CD4-positive, alpha-beta T cell treated with Interleukin-1 beta for 1 hour (primary cell): ENCODE measurements at places on chromosomes 4 and X.

GRCh38 chr4:135770505-135770904 lies 1568.9 kb upstream of the PABPC4L start:
- DNase-seq: no peak

DNA sequence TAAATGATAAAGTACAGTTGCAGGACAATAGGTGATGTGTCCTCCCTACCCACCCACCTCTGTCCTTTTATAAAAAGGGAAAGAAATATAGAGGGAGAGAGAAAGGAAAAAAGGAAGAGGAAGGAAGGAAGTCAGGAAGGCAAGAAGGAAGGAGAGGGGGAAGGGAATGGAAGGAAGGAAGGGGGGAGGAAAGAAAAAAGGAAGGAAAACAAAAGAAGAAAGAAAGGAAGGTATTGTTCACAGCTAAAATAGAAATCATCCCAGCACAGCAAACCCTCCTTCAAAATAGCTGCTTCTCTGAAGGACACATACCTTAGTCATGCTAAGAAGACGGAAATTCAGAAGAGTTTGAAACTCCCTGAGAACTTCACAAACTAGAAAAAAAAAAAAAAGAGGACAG lies 8.4 kb downstream of the NKX6-1 start:
- DNase-seq: no peak

- no peak for DNase-seq
These were observed 221.7 kb downstream of the RBMX2 start for GRCh38 chrX:130623518-130623917.

DNA sequence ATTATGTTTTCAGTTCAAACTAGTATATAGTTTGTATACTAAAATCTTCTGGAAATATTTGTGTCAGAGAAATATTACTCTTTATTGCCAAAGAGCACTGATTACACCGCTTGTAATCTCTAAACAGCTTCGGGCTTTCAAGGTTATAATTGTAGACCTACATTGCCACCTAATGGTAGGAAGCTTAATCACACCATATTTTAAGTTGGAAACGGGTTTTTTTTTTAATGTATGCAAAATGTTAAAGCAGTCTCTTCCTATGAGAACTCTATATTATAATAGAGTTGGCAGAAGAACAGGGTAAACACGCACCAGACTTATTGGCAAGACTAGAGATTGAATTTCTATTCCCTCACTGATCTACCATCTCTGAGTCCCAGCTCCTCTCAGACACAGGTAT lies 19.5 kb upstream of the NFXL1 start:
- no peak for DNase-seq

DNA sequence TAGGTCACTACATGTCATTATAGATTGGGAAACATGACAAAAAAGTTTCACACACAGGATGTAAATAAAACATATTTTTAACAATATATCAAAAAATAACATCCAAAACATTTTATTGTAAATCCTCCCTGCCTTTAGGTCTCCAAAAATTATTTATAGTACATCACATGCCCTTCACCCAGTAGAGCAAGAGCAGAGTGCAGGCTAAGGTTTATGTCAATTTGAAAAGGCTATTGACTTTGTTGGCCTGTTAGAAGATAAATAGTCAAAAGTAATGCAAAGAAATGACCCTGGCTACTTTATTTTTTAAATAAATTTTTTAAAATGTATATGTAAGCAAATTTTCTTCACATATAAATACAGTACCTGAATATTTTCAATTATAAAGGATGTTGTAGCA lies 983.7 kb downstream of the RAB28 start:
- no peak for DNase-seq

DNA sequence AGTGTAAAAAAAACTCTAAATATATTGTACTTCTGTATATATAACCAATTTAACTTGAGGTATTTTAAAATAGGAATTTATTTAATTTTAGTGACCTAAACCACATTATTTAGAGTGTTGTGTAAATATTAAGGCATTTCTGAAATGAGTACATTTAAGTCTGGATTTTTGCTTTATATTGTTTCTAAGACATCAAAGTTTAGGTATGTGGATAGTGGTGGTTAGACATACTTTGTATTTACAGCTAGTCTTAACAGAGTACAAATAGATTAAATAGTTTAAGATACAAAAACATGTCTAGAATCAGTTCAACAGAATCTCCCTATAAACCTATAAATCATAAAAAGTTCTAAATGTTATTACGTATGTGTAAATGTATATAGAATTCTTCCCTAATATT lies 588.5 kb downstream of the TRIML1 start:
- DNase-seq: no peak

DNA sequence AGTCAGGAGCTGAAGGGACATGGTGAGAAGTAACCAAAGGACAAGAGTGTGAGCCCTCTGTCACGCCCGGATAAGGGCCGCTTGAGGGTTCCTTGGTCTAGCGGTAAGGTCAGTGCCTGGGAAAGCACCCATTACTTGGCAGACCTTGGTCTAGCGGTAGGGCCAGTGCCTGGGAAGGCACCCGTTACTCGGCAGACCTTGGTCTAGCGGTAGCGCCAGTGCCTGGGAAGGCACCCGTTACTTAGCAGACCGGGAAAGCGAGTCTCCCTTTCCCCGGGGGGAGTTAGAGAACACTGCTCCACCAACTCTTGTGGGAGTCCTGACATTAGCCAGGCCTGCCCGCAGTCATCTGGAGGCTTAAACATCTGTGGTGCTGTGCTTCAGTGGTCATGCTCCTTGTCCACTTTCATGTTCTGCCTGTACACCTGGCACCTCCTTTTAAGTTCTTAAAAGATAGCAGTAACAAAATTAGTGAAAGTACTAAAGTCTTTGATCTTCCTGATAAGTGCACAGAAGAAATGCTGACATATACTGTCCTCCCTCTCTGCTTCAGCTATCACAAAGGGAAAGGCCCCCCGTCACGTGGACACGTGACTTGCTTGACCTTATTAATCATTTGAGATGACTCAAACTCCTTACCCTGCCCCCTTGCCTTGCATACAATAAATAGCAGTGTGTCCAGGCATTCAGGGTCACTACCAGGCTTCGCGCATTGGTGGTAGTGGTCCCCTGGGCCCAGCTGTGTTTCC lies 9.3 kb upstream of the SEC24B start:
- DNase-seq: no peak

DNA sequence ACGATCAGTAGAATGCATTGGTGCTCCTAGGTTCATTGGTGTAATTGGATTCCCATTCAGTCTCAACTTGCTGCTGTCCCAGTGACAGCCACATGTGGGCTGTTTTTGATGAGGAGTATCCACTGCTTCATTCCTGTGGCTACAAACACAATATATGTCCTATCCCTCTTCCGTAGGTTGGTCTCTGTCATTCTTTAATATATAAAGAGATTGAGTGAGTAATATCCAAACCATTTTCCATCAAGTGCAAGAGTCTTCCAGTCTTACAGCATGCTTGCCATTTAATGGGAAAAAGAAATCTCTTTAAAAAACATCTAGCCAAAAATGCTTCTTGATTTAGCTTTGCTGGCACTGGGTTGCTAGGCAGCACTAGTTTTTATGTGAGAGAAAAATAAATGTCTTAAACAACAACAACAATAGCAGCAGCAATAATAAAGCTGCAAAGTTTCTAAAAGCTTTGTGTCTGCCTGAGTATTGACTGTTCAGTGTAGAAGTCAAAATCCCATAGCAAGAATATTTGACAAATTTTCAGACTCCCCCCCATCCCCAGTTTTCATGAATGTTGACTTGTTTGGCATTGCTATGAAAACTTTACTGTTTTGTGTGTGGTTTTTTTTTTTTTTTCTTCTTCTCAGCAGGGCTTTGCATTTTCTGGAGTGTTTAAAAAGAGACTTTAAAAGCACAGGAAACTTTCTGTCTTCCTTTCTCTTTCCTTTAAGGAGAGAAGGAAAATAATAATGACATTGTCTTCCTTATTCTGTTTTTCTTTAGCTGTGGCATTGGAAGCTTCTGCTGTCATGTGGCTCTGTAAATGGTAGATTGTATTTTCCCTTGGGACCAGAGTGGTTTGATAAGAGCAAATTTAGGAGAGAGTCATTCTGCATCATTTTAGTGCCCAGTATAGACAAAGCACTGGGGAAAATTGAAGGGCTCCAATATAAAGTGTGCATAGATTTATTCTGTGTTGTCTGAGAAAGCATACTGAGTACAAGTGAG lies 244.3 kb downstream of the ARHGAP10 start:
- no peak for DNase-seq

DNA sequence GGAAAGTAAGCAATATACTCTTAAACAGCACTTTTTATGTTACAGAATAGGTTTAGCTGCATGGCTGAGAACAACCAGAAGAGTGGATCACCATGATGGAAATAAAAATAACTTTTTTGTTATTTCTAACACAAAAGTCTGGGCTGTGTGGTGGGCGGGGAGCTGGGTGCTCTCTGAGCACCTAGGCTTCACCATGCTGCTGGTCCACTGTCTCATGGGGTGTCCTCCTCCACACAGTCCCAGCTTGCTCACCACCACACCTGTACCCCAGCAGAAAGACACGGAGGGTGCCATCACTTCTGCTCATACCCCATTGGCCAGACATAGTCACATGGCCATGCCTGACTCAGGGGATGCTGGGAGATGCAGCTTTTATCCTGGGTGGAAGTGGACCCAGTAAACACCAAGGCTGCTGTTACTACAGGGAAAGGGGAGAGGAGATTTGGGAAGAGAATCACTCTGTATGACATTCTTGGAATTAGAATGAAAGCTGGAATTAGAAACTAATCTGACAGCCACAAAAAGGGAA lies 45.0 kb downstream of the CPZ start:
- DNase-seq: no peak

DNA sequence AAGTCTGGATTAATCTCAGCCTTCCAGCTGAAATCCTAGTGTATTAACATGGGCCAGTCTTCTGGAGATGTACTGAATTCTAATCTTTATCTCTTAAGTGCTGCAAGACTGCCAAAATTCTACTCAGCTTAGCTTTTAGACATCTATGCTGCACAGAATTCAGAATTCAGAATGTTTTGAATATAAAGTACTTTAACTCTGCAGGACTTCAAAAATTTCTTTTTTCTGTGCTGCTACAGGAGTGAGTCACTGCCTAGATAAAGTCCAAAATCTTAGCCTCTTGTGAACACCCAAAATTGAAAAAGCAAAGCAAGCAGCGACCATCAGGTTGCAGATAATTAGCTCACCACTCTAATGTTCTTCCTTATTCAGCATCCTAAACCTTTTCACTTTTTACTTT lies 1092.6 kb upstream of the PCDH10 start:
- DNase-seq: no peak

GRCh38 chr4:160142579-160142978 lies 1039.7 kb downstream of the RAPGEF2 start:
- no peak for DNase-seq

DNA sequence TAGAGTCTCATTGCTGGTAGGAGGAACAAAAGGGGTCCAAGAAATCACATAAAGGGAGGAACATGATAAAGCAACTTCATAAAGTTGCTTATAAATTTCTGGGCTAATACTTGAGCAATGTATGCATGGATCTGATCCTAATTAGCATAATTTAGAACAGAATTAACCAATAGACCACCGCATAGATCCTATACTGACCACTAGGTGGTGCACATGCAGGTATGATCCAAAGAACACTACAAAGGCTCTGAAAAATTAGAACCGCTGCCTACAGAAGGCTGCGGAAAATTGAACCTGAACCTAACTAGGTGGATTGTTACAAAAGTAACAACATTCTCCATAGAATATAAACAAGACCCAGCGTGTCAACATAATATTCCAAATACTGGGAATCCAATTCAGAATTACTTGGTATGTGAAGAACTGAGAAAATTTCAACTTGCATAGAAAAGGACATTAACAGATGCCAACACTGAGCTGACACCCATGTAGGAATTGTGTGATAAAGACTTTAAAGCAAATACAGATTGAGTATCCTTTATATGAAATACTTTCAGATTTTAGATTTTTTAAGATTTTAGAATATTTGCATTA lies 23.3 kb downstream of the BRCC3 start:
- peak; percentile 19 for DNase-seq

GRCh38 chr4:30718021-30718542 lies 2.1 kb upstream of the PCDH7 start:
- DNase-seq: no peak

- DNase-seq: no peak
These were observed 6.4 kb upstream of the PTTG2 start for GRCh38 chr4:37953620-37954293.

- no peak for DNase-seq
These were observed 126.6 kb downstream of the NPNT start for GRCh38 chr4:106021737-106022410.

DNA sequence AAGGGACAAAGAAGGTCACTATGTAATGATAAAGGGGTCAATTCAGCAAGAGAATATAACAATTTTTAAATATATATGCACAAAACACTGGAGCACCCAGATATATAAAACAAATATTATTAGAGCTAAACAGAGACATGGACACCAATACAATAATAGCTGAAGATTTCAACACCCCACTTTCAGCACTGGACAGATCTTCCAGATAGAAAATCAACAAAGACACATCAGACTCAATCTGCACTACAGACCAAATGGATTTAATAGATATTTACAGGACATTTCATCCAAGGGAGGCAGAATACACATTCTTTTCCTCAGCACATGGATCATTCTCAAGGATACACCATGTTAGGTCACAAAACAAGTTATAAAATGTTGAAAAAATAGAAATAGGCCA lies 111.4 kb downstream of the SOX3 start:
- DNase-seq: no peak

DNA sequence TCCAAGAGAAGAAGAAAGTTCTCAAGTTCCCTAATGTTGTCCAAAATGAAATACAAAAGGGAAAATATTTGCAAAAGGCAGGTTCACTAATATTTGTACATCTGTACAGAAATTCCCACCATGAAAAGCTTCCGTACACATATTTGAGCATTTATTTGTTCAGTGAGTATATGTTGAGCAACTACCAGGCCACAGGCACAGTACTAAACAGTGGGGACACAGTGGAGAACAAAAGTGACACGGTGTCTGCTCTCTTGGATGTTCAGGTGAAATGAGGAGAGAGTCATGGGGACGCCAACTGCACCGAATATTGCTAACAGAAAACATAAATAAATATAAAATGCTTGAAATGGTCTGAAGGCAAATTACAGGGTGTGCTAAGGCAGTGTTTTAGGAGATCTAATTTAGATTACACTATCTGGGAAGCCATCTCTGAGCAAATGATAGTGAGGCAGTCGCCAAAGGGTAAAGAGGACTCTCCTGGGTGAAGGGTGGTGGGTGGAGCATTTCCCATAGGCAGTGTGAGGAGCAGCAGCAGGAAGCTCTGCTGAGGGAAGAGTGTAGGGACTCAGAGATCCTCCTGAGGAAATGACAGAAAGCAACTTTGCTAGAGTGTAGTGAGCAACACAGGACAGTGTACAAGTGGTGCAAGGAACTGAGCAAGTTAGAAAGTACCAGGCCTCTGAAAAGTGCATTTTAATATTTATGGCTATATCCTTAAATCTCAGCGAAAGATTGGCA lies 375.2 kb downstream of the GALNTL6 start:
- no peak for DNase-seq
